ENCODE measurements at places on chromosomes 13 and 19. TPM values are rescaled to one million over a fixed set of nuclear protein-coding genes. Genes with fewer than 3 reads are reported as not detected.

MYBPC2 gene
- not detected for total RNA-seq

CASP14 gene
- total RNA-seq: not detected

RNF225 gene
- total RNA-seq: 0.83 TPM

IL17D gene
- total RNA-seq: not detected

DNA sequence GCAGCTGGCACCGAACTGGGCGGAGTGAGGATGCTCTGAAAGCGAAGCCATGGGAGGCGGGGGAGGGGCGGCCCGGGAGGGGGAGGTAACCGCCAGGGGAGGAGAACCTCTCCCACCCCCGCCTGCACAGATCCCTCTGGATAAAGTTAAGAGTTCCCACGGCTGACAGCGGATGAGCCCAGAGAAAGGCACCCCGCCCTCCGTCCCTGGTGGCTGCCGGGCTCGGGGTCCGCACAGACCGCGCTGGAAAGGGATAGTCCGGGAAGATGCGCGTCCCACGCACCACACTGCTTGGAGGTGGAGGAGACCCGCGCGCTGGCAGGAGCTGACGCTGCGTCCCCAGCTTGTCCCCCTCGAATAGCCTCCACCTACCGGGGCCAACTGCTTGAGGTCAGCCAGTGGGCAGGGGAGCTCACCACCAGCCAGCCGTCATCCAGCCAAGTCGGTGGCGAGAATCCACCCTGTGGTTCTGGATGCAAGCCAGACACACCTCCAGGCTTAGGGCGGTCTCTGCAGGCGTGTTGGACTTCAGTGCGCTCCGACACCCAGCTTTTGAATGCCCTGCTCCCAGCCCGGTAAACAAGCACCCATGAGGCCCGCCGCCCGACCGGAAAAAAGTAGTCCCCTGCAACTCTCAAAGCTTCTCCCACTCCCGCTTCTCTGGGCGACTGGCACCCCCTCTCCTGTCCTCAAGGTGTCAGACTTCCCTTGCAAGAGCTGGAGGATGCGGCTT is at the start of gene TRPC4:
Gene TRPC4 (minus strand): TSS at position 17 of the 733 bp plus-strand sequence. CDS start 86,439 bp downstream, outside the sequence.
- H3K4me1 ChIP-seq: no peaks in the 10 kb centered on the region
- H3K27ac ChIP-seq: peak within 1 kb of the TSS; percentile 3
- peaks cover 35% of the 10 kb centered on the region for H3K27me3 ChIP-seq
- no peak within 1 kb of the TSS for H3K4me3 ChIP-seq

GRCh38 chr13:77374339-77374738 is 47.4 kb upstream of the MYCBP2 start:
- H3K27me3 ChIP-seq: peaks cover 4% of the 10 kb centered on the region
- no peak for DNase-seq
- H3K36me3 ChIP-seq: no peaks in the 10 kb centered on the region
- H3K4me1 ChIP-seq: peaks cover 1% of the 10 kb centered on the region
- no peak overlapping the region for H3K27ac ChIP-seq

DNA sequence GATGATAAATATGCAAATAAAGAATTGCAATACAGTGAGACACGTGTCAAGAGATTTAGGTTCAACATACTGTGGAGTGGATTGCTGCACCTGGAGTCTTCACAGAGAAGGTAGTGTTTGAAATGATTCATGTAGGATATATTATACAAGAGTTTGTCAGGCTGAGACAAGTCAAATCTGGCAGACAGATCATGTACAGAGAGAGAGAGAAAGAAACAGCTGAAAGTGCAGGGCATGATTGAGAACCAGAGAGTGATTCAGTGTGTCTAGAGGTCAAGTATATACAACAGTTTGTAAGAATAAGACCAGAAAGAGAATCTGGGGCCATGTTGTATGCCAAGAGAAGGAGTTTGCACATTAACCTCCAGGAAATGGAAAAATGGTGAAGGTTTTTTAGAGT is 2.1 kb upstream of the VWA8 start:
- no peak overlapping the region for H3K27ac ChIP-seq
- H3K4me3 ChIP-seq: no peak overlapping the region
- no peak for DNase-seq
- H3K36me3 ChIP-seq: no peaks in the 10 kb centered on the region
- no peaks in the 10 kb centered on the region for H3K27me3 ChIP-seq

GRCh38 chr13:109615721-109616420 is 170.5 kb downstream of the IRS2 start:
- peaks cover 9% of the 10 kb centered on the region for H3K27me3 ChIP-seq
- H3K36me3 ChIP-seq: no peaks in the 10 kb centered on the region
- H3K4me1 ChIP-seq: no peaks in the 10 kb centered on the region
- H3K4me3 ChIP-seq: no peak overlapping the region
- no peak overlapping the region for H3K27ac ChIP-seq
- DNase-seq: no peak

DNA sequence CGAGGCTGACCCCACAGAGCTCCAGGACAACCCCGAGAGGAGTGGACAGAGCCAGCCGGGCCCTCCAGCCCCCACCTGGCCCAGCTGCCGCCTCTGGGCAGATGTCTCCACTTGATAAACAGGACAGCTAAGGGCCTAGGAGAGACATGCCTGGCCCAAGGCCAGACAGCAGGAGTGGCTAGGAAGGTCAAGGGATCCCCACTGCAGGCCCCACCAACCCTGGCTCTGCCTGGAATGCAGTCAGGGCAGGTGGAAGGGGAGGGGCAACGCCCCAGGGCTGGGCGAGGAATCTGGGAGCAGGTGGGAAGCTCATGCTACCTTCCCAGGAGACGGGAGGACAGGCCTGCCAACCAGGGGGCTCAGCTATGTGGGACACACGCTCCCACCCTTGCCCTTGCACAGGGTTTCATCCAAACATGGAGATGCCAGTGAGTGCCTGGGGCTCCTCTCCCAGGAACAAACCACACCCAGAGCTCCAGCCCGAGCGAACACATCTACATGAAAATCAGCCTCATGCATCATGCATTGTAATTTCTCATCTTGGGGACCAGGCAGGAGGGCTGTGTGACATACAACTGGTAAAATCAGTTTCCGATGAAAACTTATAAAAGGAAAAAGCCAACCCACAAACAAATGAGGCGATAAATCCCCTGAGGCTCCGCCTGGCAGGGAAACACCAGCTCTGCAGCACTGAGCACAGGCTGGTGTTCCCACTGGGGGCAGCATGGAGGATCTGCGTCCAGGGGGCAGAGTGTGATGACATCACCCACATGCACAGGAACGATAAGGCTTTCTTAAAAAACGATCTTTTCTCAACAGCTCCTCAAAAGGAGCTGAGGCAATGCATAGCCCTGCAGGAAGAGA is 25.0 kb downstream of the SH3GL1 start:
- H3K27ac ChIP-seq: peak overlapping the region; percentile 1
- peaks cover 6% of the 10 kb centered on the region for H3K36me3 ChIP-seq
- DNase-seq: no peak
- H3K4me1 ChIP-seq: peaks cover 47% of the 10 kb centered on the region

- no peaks in the 10 kb centered on the region for H3K4me1 ChIP-seq
- H3K27me3 ChIP-seq: peaks cover 4% of the 10 kb centered on the region
- DNase-seq: no peak
- H3K27ac ChIP-seq: no peak overlapping the region
Measured at GRCh38 chr13:106385654-106386053, 149.8 kb downstream of the EFNB2 start.

DNA sequence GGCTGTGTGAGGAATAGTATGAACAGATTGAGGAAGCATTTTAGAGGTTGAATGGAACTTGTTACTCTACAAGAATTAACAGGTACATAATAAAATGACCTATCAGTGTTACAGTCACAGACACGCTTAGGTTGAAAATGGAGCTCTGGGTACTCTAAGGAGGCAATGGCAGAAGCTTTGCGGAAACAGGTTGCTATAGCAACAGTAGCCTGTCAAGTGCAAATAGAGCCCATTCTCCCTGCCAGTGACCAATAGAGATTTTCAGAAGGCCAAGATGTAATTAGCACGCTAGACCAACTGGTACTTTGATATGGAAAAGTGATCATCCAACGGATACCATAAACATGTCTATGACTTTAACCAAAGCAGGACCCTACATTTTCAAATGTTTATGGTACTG is 148.5 kb upstream of the FREM2 start:
- H3K27me3 ChIP-seq: no peaks in the 10 kb centered on the region
- no peak overlapping the region for H3K4me3 ChIP-seq
- no peaks in the 10 kb centered on the region for H3K4me1 ChIP-seq
- H3K36me3 ChIP-seq: no peaks in the 10 kb centered on the region

Data from activated naive CD8-positive, alpha-beta T cell treated with anti-CD3 and anti-CD28 coated beads, Interleukin-2, amount 10 ng/mL, durations not matched to agents 7 days and 5 days (primary cell).